Right lung (tissue), 10 donors: ENCODE measurements at places on chromosomes 2 and 18.

- no peak for DNase-seq
Measured at GRCh38 chr2:81007104-81007503, 702.6 kb upstream of the LRRTM1 start.

GRCh38 chr2:191721331-191721730 lies 43.4 kb downstream of the NABP1 start:
- no peak for DNase-seq

- no peak for DNase-seq
Measured at GRCh38 chr2:204984518-204984917, 439.2 kb downstream of the PARD3B start.

- DNase-seq = peak; percentile 64
Measured at GRCh38 chr2:230068651-230069055, at the start of gene SLC16A14. Gene SLC16A14, minus strand, starts transcription at chr2:230068924. Its CDS starts 9,572 bp downstream, at chr2:230059352.

- no peak for DNase-seq
Measured at GRCh38 chr2:60962528-60962927, 55.0 kb upstream of the PEX13 start.

DNA sequence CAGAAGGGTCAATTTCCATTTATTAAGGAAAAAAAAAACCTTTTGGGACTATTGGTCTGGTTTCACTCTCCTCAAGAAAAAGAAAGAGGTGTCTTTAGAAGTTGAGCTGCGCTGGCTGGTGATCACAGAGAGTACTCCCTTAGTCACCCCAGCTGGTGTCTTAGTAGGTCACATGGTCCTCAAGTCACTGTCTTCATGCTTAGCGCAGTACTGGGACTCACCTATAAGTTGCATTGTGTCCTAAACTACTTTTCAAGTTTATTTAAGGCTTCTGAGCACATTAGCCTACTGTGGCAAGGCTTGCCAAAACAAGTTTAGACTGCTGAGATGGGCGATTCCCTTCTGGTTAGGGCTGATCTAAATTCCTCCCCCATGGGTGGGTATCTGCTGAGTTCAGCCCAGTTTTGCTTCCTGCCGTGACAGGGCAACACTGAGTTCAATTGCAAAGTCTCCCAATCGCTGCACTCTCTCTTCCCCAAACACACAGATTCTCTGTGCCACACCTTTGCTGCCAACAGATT lies 824.9 kb upstream of the CRIM1 start:
- no peak for DNase-seq

DNA sequence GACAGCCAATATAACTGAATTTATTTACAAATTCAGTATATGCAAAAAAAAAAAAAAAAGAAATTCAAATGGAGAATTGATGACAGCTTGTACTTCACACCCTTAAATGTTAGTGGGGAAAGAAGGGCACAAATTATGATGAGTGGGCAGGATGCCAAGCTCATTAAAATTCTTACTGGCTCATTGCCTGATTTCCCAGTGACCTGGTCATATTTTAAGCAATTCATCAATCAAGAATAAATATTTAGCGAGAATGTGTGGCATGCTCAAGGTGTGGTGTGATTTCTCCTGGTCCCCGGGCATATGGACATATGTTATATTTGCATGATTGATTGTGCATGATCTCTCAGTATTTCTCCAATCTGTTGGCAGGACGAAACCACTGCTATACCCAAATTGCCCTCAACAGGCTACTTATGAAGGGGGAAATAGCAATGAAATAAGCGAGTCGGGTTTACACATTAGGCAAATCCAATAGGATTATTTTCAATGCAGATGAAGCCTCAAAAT lies 883.0 kb downstream of the LRRTM4 start:
- no peak for DNase-seq

- DNase-seq = no peak
Measured at GRCh38 chr2:26838121-26838906, 9.6 kb upstream of the DPYSL5 start.

DNA sequence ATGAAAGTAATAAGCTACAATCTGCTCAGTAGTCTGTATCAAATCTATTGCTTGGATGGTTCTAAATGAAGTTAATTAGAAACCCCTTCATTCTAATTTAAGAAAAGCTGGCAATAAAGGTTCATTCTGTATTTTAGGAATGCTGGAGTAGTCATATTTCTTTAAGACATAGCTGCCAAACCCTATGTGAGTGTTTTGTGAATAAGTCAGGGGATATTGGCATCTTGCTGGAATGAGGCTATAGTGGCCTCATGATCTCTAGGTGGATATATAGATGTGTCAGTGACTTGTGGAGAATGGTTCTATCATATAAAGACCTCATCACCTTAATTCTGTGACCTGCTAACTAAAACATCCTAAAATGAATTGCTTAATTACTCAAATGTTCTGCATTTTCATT lies 196.3 kb downstream of the PDE1A start:
- no peak for DNase-seq

- no peak for DNase-seq
Measured at GRCh38 chr18:62862466-62862865, 147.1 kb downstream of the PHLPP1 start.

DNA sequence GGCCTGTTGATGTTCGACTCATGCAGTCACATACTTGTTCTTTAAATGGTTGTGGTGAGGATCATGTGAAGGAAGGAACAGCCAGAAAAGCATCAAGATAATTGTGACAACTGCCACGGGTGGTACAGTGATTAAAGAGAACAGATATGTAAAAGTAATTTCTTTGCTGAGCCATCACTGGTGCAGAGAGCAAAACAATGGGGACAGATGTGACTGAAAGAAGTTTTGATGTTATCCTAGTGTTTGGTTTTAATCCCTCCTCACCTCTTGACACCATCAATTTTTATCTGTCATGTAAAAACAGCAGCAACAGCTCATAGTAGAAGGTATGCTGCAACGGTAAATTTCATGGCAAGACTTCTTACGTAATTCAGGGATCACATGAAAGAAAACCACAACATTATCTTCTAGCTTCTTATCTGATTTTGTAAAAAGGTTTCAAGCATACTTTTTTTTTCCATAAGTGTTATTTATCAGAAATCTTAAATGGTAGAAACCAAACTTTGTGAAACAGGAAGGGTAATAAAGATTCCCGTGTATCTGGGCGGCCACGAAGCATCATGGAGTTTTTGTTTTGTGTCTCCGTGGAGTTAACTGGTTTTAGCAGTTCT lies 65.2 kb downstream of the PLCL1 start:
- no peak for DNase-seq

DNA sequence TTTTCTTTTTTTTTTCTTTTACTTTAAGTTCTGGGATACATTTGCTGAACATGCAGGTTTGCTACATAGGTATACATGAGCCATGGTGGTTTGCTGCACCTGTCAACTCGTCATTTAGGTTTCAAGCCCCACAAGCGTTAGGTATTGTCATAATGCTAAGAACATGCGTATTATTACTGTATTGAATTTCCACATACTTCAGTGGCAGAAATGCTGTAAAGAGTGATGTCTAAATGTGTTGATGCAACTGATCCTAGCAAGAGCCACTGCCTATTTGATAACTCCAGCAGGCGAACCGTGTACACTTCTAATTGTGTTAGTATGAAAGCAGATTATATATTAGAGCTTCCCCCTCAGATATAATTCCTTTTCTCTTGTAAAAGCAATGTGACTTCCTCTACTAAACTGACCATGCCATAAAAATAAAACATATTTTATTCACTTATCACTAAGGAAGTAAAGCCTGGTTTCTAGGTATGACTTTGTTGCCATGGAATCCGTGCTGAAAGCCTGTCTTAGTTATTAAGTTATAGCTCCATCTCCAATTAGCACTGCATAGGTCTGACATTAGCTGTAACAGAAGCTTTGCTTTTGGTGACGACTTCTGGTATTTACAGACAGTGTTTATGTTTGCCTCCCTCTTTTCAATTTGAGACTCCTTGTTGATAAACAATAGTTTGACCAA lies 280.0 kb downstream of the GALR1 start:
- DNase-seq = no peak

DNA sequence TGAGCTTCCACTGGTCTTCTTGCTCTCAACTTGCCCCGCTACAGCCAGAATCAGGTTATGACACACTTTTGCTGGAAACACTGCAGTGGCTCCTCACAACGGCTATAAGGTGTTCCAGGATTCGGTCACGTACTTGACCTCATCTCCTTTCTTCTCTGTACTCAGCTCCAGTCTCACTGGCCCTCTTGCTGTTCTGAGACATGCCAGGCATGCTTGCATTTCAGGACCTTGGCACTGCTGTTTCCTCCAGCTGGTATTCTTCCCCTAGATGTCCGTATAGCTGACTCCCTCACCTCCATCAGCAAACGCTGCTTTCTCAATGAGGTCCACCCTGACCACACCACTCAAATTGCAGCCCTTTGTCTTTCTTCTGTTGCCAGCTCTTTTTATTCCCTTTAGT lies 31.9 kb upstream of the C1GALT1C1L start:
- peak; percentile 31 for DNase-seq

DNA sequence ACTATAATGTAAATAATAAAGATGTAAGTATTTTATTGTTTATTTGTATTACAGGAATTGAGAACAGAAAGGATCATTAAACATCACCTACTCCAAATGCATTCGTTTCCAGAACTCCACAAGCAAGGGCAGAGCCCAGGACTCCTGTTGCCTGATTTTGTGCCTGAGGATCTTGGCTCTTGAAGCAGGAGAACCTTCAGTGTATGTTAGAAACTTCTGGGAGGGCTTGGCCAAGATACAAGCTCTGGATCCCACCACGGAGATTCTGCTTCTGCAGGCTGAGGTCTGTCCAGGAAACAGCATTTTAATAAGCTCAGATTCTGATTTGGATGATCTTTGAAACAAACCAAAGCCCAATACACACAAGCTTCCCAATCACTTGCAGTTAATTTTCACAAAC lies 142.4 kb upstream of the SOX11 start:
- no peak for DNase-seq

GRCh38 chr2:69674316-69674670 lies 30.8 kb upstream of the AAK1 start:
- no peak for DNase-seq

GRCh38 chr2:114219456-114219855 lies 223.0 kb upstream of the DPP10 start:
- DNase-seq = peak; percentile 4

DNA sequence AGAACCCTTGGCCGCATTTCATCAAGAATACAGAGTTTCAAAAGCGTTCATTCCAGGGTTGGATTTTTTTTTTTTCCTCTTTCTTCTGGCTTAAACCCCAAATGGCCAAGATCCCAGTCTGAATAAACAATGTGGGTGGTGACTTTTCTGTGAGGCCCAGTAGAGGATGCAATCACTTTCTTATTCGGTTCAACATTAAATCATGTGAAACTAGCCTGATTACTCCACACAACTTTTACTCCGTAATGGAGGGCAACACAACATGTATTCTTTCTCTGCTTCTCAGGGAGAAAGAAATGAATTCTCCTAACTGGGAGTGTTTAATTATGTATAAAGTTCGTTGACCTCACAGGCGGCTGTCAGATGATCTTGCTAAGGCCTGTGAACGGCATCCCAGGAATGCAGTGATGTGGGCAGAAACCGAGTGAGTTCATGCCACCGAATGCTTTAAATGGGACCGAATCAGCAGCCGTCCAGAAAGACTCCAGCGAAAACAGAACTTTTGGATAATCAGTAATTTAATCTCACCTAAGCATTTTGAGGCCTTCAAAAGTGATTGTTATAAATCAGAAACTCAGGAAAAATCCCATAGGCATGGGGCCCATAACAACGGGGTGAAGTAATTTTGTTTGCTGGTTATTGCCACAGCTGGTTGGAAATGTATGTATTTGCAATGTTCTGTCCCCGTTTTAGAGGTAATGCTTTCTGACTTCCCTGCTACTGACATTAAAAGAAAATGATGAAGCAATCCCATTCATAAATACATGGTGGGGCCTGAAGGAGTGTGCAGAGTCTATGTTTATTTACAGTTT lies 81.5 kb downstream of the BCL2 start:
- DNase-seq = peak; percentile 90

- no peak for DNase-seq
Measured at GRCh38 chr2:127320067-127320466, 26.1 kb upstream of the ERCC3 start.

GRCh38 chr2:51528156-51528555 lies 496.2 kb upstream of the NRXN1 start:
- no peak for DNase-seq

DNA sequence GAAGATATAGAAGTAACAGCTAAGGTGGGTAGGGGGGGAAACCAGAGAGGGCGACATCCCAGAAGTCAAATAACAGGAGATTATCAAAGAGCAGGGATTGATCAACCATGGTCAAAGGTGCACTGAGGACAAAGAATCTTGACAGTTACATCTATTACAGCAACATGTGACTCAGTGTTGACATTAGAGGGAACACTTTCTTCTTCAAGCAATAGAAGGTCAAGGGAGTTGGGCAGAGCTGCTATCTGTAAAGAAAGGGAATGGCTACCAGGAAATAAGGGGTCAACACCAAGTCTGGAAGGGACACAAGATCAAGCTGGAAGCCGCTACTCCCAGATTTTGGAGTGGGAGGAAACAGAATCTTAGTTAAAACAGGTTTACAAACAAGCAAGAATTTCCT lies 611.0 kb downstream of the TSN start:
- no peak for DNase-seq

GRCh38 chr18:5106730-5107129 lies 90.3 kb downstream of the AKAIN1 start:
- no peak for DNase-seq

- DNase-seq = no peak
Measured at GRCh38 chr2:120622886-120623753, 112.5 kb upstream of the GLI2 start.

GRCh38 chr2:189411860-189412259 lies 29.4 kb upstream of the WDR75 start:
- peak; percentile 85 for DNase-seq

GRCh38 chr2:134676960-134677359 lies 41.8 kb downstream of the TMEM163 start:
- no peak for DNase-seq

- DNase-seq = no peak
Measured at GRCh38 chr2:211829725-211830124, 708.9 kb downstream of the ERBB4 start.

- DNase-seq = peak; percentile 64
Measured at GRCh38 chr18:49668574-49669275, 106.9 kb downstream of the LIPG start.

DNA sequence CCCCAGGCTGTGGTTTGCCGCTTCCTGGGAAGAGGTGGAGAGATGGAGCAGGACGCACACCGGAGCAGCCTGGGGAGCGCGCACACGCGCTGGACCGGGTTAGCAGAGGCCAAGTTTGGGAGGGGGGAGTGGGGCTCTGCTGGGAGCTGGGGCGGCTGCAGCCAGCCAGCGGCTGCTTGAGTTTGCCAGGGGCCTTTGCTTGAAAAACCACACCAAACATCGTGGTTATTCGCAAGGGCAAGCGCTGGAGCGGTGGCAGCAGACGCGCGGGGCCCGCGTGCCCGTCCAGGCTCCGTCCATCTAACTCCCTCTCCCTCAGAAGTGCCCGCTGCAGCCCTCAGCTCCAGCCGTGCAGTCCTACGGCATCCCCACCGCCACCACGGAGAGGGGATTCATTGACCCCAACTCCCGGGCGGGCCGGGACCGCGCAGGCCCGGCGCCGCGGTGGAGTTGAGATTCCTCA lies 4.6 kb downstream of the PTGR3 start:
- DNase-seq = peak; percentile 56

DNA sequence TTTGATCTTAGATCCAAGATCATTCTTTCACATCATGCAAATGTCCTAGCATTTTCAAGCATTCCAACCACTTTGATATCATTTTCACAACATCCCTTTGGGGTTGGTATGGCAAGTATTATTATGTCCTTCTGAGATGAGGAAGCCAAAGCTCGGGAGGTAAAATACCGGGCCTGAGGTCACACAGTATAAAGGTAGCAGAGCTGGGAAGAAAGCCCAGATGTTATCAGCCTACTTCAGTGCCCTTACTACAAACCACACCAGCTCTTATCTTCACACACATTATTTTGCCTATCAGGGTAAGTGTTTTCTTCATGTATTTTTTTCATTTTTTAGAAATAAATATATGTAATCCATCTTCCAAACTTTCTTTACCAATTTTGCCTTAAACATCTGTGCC lies 4.2 kb upstream of the B4GALT6 start:
- no peak for DNase-seq
